ENCODE measurements at places on chromosomes 4 and X.

DNA sequence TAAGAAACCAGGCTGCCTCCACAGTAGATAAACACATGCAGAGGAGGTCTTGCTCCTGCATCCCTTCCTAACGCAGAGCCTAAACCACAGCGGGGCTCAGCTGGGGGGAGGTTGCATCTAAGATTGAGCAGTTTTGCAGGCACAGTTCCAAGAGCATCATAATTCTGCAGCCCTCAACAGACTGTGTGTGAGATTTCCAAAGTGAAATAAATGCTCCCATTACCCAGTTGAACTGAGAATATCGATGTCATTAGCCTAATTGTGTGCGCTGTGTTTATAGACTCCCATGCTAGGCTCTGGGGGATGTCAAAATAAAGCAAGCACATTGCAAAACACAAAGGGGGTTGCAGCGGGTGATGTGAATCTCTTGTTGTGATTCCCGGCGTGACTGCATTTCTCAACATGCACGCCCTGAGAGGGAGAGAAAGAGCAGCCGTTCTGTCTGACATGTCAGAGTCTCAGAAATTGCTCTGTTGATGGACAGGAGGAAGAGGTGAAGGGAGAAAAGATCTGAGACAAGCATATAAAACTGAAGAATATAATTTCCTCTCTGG is 150.0 kb upstream of the PSAPL1 start:
- DNase-seq: no peak

- DNase-seq: no peak
Measured at GRCh38 chr4:8240211-8241041, 29.1 kb upstream of the HTRA3 start.

DNA sequence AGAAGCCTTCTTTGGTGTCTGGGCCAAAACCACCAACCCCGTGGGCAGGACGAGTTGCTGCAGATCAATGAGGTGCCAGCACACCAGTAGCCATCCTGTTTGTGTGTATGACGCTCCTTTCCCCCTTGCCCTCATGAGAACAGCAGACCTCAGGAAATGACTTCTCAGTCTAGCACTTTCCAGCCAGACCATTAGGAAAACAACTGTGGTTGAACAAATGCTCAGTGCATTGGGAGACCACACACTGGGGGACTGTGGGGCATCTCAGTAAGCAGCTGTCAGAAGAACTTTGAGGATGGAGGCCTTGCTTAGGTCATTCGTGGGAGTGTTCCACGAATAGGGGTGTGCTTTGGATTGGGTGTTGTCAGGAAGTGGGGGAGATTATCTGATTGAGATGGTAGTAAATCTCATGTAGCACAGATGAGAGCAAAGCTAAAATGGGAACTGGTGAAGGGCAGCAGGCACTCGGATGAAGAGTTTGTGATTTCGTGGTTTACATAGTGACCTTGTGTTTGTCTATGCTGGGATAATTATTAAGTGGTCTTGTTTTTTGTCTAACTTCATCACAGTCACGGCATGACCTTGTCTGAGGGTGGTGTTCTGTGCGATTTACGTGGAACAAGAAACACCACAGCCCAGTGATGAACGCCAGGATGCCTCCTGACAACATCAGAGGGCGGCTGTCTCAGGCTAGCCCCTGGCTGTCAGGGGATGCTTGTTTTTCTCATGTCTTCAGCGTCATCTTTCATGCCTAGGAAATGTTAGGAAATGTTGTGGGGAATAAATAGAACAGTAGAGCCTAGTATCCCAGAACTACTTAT is 70.1 kb downstream of the USP46 start:
- no peak for DNase-seq

GRCh38 chrX:13938051-13938828 is 91.5 kb downstream of the GEMIN8 start:
- peak; percentile 40 for DNase-seq

DNA sequence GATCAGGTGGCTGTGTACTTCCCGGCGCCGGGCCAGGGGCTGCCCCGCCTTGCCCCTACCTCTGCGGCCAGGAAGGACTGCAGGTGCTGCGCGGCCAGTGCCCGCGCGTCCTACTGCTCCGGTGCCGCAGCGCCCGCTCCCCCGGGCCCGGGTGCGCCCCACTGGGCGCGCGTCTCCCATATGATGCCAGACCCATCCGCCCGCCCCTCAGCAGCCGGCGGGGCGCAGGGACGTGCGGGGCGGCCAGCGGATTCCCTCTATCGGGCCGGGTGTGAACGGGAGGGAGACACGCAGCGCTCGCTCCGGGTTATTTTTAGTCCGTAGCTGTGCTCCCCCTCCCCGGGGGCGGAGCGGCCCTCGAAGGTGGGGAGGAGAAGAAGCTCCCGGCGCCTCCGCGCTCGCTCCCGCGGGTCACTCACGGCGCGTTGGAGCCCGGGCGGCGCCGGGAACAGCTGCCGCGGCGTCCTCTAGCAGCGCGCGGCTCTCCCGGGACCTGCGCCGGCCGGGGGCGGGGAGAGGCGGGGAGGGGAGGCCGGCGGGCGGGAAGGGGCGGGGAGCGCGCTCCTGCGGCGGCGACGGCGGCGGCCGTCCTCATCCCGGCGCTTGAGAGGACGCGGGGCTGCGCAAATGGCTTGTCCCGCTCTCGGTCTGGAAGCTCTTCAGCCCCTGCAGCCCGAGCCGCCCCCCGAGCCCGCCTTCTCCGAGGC is 103.6 kb downstream of the UCHL1 start:
- DNase-seq: peak; percentile 86

- no peak for DNase-seq
Measured at GRCh38 chrX:142819461-142819860, 206.3 kb upstream of the SPANXN4 start.

DNA sequence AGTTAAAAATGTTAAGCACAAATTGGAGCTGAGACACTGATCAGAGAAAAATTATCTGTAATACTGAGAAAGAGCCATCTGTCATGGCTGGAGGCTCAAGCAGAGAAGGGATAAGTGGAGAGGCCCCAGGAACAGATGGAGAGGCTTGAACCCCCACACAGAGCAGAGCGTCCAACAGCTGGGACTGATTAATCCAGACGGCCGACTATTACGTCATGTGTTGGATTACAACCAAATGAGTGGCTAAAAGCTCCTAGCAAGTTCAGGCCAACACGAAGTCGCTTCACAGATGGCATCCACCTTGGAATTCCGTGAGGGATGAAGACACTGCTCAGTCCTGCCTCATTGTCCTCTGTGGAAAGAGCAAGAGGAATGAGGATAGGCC is 57.7 kb upstream of the ATXN3L start:
- no peak for DNase-seq

GRCh38 chr4:181821039-181822004 is 421.9 kb upstream of the TENM3 start:
- DNase-seq: no peak

- DNase-seq: peak; percentile 37
Measured at GRCh38 chr4:41693629-41694028, 54.9 kb downstream of the PHOX2B start.

GRCh38 chrX:102712981-102713625 is 855 bp downstream of the GPRASP2 start:
- DNase-seq: peak; percentile 45

DNA sequence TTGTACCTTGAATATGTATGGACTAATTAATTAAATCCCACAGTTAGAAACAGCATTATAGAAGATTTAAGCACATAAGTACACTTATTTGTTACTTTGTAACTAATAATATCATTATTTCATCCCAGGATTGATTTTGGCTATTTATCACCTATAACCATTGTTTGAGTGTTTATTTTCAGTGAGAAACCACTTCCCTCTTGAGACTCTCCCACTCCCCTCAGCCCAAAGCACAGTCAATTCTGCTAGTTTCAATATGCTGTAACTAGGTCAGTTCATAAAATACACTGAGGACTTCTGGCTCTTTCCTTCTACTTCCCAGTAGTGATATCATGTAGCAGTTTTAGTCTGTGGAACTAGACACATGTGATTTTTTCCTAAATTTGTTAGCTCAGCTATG is 16.3 kb downstream of the OFD1 start:
- DNase-seq: no peak

DNA sequence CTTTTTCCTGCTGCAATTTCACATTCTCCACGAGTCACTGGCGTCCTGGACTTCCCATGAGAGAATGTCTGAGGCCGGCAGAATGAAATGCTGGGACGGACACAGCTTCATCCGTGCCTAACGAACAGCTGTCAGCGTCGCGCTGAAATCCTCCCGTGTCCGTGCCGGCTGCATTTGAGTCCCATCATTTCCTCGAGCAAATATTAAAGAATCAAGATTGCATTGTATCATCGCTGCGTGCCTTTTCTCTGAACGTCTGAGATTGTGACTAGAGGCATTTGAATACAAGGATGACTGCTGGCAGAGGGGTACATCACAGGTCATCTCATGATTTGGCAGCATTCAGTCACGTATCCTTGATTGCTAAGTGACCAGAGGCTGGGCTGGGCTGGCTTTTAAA is 279.9 kb downstream of the ASMT start:
- no peak for DNase-seq

DNA sequence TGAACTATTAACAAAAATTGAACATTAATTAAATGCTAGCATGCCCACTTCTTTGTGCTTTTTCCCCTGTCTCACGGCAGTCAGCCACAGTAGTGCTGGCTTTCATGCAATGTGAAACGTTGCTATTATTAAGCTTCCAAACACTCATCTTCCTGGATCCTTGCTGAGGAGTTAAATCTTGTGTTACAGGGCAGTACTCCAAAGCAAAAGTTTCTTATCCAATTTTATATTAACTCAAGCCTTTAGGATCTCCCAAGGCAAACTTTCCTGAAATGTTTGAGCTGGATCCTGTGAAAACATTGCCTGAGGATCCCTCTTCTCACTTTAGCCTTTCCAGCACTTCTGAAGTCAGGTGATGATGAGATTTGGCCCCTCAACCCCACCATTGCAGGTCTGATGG is 1454.8 kb downstream of the FSTL5 start:
- DNase-seq: no peak

DNA sequence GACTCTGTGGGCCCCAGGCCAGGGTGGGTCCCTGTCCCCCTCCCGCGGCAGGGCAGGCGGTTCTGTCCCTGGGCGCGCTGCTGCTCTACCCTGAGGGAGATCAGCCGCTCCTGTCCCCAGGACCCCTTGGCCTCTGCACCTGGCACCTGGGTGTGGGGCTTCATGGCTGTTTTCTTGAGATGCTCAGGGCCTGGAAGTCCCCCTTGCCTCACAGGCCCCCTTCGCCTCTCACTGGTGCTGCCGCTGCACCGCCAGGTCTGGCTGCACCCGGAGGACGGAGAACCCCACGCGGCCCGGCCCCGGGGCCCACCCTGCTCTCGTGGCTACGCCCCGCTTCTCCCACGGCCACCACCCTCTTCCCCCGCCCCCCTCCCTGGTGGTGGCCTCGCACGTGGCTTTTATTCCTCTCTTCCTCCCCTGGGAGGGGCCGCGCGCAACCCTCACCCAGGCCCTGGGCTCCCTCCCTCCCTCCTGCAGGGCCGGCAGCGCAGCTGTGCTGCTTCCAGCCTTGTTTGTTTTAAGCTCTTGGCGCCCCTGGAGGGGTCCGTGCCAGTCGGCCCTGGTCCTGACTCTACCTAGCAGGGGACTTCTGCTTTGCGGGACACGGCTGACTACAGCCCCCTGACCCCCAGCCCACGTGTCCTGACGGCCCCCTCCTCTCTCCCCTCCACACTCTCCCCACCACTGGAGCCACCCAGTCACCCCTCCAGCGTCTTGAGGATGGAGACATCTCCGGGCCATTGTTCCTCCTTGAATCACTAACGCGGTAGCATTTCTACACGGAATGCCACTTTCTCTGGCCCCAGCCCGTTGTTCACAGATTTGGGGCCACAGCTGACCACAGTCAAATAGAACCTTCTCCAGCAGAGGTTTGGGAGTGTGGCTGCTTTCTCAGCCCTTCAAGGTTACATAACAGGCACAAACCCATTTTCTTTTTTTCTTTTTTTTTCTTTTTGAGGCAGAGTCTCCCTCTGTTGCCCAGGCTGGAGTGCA is 20.6 kb upstream of the CLDN24 start:
- DNase-seq: no peak

- no peak for DNase-seq
Measured at GRCh38 chr4:76740866-76741662, 156.9 kb downstream of the SOWAHB start.

DNA sequence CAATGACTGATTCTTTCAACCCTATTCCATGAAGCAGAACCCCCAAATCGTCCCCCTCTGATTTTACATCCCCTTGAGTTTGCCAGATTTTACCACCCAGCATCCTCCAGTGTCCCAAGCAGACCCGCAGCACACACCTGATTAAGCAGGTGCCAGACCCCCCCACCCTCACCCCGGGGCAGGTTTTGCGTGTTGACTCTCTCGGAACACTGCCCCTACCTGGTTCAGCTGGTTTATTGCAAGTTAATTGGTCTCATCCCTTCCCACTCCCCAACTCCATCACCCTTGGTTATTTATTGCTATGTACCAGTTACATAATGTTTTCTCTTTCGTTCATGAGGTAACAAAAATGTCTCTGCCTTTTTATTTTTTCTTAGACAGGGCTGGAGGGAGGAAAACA is 258.4 kb downstream of the BCOR start:
- no peak for DNase-seq

- DNase-seq: no peak
Measured at GRCh38 chrX:7159149-7159861, 11.4 kb upstream of the PUDP start.

DNA sequence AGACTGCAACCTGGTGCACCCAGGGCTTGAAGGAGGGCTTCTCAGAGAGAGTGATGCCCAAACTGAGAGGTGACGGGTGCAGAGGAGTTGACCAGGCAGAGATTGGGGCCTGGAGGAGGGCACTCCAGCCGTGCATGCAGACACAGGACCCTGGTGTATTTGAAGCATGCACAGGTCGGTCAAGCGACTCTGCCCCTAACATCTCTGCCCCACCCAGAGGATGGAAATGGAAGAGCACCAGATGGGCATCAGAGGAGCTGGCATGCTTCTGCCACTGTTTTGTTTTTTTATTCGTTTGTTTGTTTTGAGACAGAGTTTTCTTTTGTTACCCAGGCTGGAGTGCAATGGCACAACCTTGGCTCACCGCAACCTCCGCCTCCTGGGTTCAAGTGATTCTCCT is 320.9 kb downstream of the EVC2 start:
- no peak for DNase-seq
